Stimulated activated CD8-positive, alpha-beta memory T cell treated with anti-CD3 and anti-CD28 coated beads, Interleukin-7, amount 100 ng/mL, for 48 hours (primary cell): ENCODE measurements at places on chromosomes 12 and 14.

DNA sequence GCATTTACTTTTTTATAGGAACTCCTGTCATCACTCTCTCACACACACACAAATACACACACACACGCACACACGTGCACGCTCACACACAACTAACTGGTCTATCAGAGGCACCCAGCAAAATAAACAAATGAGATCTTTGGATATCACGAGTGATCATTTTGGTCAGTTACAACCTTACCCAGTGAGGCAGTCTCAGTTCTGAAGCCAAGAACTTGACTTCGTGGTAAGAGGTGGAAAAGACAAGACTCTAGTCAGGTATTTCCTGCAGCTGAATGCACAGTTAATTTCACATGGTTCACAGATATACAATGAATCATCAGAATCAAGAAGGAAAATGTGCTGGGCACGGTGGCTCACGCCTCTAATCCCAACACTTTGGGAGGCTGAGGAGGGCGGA, 39.4 kb downstream of the ATF7 start:
- DNase-seq, result no peak

DNA sequence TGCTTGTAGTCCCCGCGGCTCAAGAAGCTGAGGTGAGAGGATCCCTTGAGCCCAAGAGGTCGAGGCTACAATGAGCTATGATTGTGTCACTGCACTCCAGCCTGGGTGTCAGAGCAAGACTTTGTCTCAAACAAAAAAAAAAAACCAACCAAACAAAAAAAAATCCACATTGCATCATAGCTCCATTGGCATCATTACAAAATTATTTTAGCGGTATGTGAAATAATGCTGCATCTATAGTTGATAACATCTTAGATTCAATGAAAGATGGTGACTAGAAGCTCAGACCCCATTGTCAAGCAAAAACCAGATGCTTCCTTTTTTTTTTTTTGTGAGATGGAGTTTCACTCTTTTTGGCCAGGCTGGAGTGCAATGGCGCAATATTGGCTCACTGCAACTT, 14.8 kb upstream of the PTHLH start:
- no peak for DNase-seq

DNA sequence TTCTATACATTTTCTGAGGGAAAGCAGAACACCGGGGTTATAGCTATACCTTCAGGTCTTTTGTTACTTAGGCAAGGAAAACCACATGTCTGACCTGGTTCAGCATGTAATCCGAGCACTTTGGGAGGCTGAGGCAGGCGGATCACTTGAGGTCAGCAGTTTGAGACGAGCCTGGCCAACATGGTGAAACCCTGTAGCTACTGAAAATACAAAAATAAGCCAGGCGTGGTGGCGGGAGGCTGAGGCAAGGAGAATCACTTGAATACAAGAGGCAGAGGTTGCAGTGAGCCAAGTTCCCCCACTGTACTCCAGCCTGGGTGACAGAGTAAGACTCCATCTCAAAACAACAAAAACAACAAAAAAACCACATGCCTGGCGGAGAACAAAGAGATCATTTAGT, 177.6 kb downstream of the ACSS3 start:
- DNase-seq, result no peak

GRCh38 chr14:36633580-36633979, 28.1 kb upstream of the PAX9 start:
- no peak for DNase-seq

GRCh38 chr14:41597647-41598046, 9.0 kb upstream of the LRFN5 start:
- no peak for DNase-seq

DNA sequence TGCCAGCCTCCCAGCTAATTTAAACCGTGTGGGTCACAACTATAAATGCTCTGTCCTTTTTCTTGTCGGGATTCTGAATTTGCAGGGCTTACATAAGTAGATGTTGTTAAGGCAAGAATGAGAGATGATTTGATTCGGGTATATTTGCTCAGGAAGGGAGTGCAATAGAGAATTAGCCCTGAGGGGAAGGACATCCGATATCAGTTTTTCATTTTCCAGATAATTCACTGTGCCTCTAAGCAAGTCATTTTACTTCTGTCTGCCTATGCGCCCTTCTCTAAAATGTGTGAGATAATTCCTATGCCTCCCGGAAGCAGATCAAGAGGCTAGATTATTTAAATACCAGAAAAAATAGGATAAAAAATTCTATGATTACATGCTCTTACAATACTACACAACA, 300.5 kb downstream of the RMST start:
- DNase-seq, result no peak

GRCh38 chr12:123465084-123465483, 7.1 kb downstream of the SNRNP35 start:
- DNase-seq, result no peak

DNA sequence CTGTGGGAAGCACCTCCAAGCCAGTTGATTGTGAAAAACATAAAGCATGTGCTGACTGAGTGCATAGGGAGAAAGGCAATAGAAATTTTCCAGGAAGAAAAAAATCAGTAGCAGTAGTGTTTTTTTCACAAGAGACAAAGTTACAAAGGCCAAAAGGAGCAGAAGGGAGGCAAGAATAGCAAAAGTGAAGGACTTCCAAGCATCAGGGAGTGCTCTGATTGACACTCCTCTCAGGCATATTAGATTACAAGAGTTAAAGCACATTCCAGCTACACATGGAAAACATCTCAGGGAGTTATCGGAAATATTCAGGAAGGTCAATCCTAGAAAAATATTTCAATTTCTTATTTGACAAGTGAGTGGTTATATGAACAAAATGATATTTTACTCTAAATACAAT, 508.0 kb downstream of the MDGA2 start:
- no peak for DNase-seq

DNA sequence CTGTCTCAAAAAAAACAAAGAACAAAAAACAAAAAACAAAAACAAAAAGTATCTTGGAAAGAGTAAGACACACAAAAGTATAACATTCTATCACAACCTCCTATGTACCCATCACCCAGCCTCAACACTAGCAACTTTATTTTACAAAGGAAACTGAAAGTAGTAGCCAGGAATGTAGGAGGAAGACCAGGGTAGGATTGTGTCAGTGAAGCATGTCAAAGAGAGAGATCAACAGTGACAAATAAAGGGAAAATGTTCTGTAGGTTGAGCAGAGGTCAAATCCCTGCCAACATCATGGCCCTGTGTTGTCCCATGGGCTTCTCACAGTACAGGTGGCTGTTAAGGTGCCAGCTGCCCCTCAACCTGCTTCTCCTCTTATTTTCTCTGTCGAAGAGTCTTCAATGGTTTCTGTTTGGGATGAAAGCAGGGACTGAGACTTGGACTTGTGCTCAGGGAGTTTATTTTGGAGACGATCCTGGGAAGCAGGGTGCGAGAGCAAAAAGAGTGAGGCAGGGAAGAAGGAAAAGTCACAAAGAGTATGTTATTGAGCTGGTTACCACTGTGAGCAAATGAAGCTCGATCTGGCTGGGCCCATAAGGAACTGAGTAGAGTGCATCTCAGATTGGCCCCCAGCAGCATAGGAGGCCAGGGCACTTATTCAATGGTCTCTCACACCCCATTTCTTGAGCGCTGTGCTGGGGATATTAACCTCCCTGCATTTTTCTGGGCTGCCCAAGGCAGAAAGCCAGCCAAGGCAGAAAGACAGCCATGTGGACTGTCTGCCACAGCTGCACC, 29.4 kb upstream of the CTDSP2 start:
- DNase-seq, result no peak

- no peak for DNase-seq
These were observed 34.4 kb downstream of the PROX2 start for GRCh38 chr14:74841230-74842207.

- no peak for DNase-seq
These were observed 7.2 kb upstream of the OTX2 start for GRCh38 chr14:56817396-56817921.

DNA sequence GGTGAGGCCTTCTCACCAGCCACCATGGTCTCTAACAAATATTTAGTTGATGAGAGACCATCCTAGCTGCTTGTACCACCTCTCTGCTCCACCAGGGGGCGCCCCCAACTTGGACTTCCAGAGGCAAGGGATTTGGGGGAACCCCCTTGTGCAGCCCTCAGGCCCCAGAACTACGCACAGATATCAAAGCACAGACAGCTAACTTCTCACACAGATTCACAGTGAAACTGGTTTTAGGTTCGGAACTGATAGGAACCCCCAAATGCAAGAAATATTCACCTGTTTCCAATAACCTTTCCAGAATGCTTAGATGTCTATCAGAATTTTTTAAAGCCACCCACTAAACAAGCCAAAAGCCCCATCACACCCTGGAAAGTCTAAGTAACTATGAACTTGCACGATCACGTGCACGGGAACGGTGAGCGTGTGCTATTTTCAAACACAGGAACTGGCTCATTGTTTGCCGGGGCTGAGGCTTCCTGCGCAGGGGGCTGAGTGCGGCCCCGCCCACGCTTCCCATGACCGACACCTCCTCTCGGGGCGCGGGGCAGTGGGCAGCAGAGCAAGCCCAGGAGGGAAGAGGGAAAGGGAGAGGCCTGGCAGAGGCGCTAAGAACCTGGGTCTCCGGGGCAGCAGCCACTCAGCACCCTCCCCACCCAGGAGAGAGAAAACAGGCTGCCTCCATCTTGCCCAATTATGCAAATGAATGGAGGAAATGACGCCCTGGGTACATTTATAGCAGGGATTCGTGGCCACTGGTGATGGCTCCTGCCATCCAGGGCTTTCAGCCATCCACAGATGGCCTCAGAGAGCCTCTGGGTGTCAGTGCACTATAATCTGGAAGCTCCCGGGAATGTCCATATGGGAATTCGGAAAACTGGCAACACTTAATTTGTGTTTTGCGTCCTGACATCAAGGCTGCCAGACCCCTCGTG, 79.4 kb upstream of the GPR68 start:
- peak; percentile 91 for DNase-seq

DNA sequence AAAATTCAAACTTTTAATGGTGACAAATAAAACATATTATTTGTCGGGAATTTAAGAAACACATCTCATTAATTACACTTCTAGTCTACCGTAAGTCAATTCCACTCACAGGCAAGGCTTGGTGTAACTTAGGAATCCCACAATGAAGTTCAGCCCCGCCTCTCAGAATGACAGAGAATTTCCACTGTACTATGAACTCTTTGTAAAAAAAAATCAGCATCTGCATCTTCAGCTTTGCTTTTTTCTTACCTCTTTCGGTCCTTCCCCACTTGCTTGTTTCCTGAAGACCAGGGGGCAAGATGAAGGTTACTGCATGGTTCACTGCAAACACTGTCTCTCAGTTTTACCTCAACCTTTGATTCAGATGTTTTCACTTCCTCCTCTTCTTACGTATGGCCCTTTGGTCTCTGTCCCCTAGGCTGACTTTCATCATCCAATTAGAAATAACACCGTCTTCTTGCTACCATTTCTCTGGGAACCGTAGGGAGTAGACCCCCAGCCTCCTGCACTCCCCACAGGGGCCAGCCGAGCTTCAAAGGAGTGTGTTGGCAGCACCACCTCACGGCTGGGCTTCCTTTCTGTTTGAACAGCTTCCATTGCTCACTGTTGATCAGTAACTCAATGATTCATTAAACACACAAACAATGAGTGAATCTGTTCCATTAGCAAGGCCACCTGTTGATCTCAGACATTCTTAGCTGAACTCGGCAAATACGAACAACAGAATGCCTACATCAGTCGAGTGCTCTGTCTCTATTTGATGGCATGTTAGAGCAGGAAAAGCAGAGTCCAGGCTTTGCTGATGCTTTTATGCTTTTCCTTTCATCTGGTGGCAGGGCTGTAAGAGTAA, 343.0 kb downstream of the BMP4 start:
- DNase-seq, result no peak

GRCh38 chr12:57896434-57897201, 44.7 kb upstream of the ATP23 start:
- no peak for DNase-seq

GRCh38 chr12:114998750-114999128, 314.8 kb upstream of the TBX3 start:
- no peak for DNase-seq

- no peak for DNase-seq
These were observed 169.9 kb downstream of the TSPAN9 start for GRCh38 chr12:3247077-3247476.

DNA sequence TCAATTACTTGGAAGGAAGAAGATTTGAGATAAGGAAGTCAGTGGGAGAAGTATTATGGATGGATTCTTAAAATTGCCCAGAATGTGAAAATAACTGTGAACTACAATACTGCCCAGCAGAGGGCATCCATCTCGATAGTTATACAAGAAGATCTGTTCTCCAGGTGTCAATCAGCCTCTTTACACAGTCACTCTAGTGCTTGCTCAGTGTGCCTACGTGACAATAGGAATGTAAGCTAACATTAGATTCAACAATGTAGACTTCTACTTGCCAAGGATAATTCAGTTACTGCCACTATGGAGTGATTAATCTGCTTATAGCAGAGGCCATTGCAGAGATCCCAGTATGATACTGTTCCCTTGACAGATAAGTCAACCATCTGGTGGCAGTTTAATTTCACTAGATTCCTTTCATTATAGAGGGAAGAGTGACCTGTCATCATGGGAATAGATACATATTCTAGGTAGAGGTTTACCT, 10.6 kb upstream of the MAP4K5 start:
- DNase-seq, result no peak

GRCh38 chr14:48584031-48584430, 908.6 kb upstream of the MDGA2 start:
- no peak for DNase-seq

DNA sequence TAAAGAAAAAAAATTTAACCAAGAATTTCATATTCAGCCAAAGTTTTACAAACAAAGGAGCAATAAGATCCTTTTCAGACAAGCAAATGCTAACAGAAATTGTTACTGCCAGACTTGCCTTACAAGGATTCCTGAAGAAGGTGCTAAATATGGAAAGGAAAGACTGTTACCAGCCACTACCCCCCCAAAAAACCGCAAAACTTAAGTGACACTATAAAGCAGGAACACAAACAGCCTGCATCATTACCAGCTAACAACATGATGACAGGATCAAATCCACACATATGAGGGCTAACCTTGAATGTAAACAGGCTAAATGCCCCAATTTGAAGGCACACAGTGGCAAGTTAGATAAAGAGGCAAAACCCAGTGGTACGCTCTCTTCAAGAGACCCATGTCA, 55.7 kb downstream of the APOBEC1 start:
- no peak for DNase-seq

GRCh38 chr14:68929623-68930307, 49.3 kb downstream of the ACTN1 start:
- no peak for DNase-seq

GRCh38 chr12:15963271-15963670, 52.1 kb downstream of the DERA start:
- no peak for DNase-seq

- no peak for DNase-seq
These were observed 300.9 kb upstream of the SRRM4 start for GRCh38 chr12:118680356-118680963.

DNA sequence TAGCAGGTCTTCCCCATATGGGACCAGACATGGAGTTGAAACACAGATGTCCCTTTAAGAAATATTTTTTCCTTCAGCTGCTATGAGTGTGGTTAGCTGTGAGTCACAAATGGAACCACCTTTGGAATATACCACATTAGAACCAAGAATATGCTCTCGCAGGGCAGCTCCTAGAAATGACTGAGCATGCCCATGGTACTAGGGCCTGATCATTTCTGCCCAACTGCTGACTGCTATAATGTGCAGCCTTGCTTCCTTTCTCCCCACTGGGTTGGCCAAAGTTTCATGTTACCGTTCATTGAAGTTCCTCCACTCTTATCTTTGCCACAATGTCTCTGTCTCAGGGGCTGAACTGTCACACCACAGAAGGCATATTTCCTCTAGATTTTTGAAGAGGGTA, 1074.6 kb downstream of the FLRT2 start:
- no peak for DNase-seq

- DNase-seq, result no peak
These were observed 32.6 kb upstream of the FGD4 start for GRCh38 chr12:32366714-32367113.
